ENCODE measurements at places on chromosomes 13 and 19.
A peak's percentile ranks its signal among the peaks of the same experiment; 100 is the strongest.

GRCh38 chr19:44512326-44513298, 12.3 kb upstream of the ZNF180 start:
- peak; percentile 53 for DNase-seq

DNA sequence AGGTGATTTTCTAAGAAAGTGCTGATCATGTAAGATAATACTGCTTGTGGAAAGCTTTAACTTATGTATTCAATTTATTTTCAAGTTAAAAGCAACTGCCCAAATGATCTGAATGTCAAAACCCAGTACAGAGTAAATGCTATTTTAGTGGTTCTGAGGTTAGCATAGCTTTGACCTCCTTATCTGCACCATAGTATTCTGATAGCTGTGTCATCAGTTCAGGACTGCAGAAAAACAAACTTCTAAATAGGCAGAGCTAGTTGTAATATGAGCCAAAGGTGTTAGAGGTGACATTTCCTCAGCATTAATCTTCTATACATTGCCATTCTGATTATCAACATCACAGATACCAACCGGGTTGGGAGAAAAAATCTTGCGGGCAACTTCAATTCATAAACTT, 758.7 kb downstream of the SLITRK5 start:
- DNase-seq = no peak

DNA sequence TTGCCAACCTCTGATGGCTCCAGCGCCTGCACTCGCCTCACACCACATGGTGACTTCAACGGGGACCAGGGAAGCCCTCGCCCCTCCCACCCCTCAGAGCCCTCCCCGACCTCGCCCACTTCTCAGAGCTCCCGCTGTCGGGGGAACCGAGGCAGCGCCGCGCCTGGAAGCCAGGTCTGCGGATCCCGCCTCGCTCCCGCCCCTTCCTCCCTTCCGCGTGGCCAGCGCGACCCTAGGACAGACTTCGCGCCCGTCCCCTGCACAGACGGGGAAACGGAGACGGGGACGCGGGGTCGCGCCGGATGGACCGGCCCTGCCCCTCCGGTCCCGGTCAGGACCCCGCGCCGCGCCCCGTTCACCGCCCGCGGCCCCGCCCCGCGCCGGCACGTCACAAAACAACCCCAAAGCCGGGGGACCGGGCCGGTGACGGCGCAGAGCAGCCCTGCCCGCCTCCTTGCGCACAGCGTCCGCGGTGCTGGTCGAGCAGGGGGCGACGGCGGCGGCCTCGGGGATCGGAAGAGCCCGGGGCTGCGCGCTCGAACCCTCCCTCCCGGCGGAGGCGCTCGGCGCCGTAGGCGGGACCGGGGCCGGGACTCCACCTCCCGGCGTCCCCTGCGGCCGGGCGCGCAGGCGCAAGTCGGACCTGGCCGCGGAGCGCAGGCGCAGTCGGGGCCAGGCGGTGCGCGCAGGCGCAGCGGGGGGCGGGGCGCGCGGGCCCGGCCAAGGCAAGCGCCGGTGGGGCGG, 379 bp upstream of the CDC34 start:
- DNase-seq = peak; percentile 93

DNA sequence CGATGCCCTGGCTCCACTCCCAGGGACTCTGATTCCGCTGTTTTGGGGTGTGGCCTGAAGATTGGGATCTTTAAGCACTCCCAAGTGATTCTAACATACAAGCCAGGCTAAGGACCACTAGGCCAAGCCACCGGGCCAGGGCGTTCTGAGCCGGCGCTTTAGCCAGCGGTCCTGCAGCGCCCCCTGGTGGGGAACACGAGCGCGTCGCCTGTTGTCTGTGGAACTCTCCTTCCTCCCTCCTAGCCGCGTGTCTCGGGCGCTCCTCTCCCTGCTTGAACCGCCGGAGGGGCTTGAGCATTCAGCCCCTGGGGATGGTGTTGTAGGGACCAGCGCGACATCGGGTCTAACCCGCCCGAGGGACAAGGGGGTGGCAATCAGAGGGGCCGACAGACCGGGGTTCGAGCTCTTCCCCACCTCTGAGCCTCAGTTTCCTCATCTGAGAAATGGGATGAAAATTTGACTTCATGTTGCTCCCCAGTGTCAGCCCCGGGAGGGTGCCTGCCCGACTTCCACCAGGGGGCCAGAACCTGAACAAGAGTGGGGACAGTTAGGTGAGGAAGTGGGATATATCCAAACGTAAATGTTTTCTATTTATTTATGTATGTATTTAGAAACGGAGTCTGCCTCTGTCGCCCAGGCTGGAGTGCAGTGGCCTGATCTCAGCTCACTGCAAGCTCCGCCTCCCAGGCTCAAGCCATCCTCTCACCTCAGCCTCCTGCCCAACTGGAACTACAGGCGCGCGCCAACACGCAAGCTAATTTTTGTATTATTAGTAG, 18.0 kb upstream of the PNMA8B start:
- peak; percentile 91 for DNase-seq

GRCh38 chr13:42594481-42595252, 20.7 kb downstream of the TNFSF11 start:
- peak; percentile 50 for DNase-seq

DNA sequence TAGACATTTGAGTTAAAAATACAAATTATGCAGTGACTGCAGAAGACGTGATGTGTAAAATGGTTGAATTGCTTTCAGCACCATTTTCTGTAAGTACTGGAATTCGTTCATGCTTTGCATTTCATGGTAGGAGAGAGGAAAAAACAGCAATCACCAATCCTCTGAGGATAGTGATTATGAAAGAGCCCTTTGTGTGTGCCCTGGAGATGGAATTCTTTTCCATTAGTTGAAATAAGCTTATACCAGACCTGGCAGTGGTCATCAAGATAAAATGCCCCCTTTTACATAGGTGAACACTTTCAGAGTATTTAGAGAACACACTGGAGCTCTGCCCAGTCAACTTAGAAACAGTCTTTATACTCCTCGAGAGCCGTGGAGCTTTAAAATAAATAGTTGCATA, 1.7 kb downstream of the CNMD start:
- no peak for DNase-seq

DNA sequence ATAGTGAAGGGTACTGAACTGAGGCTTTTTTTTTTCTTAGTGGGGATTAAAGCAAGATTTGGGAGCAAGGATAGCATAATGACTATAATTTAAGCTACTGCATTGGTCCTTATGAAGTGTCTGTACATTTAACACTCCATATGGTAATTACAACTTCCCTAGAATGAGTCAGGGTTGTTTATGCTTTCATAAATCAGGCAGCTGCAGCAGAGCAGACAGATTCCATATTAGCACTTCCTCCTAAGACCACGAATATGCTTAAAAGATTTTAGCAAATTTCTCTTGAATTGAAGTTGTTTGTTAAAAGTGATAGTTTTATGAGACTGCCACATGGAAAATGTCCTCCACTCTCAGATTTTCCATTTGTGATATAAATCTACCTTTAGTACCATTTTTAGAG, 401.1 kb upstream of the SPRY2 start:
- no peak for DNase-seq

DNA sequence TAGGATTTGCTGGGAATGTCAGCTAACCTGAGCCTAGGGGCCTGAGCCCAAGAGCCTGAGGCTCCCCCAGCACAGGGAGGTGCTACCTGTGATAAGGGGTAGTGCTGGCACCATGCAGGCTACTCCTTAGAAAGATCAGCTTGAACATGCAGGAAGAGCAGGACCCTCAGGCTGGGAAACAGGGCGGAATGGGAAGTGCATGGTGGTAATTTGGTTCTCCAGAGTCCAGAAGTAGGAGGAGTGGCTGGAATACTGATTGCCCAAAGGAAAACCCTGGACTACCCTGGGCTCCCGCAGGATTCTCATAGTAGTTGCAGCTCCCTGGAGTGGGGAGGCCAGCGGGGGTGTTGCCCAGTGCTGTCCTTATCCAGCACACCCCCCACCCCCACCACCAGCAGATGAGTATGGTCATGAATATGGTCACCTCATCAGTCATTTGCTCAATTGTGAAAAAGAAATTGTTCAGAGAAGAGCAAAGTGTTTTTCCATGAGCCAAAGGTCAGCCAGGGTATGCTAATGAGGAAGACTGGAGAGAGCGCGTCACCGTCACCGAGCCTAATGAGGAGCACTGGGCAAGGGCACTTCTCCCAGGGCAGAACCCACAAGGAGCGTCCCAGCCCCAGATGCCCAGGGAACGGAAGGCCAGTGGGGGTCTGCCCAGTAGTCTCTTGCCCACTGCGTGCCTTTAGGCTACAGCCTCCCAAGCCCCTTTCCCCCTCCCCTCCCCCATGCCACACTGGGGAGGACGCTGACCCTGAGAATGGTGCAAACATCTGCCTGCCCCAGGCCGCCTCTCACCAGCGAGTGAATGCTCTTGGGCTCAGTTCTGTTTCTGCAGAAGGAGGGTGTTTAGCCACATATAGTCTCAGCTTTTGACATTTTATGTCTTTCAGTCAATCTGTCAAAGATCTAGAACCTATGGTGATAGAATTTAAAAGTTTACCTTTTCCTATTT, 5.3 kb downstream of the SLC25A15 start:
- DNase-seq = peak; percentile 47

GRCh38 chr13:40969169-40969901, 49.8 kb downstream of the ELF1 start:
- DNase-seq = peak; percentile 27

DNA sequence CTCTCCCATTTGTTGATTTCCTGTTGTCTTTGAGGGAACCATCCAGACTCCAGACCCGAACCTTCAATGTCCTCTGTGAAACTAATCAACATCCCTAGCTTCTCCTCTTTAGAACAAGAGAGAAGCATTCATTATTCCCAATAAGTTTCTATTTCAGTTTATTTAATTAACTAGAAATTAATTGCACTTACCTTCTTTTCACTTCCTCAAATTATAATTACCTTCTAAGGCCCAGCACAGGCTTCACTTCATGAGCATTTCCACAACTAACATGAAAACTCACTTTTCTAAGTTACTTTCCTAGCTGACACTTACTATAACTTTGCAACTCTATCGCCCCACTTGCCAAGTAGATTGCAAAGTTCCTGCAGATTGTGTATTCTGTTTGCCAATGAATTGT, 71.6 kb upstream of the HTR2A start:
- no peak for DNase-seq

DNA sequence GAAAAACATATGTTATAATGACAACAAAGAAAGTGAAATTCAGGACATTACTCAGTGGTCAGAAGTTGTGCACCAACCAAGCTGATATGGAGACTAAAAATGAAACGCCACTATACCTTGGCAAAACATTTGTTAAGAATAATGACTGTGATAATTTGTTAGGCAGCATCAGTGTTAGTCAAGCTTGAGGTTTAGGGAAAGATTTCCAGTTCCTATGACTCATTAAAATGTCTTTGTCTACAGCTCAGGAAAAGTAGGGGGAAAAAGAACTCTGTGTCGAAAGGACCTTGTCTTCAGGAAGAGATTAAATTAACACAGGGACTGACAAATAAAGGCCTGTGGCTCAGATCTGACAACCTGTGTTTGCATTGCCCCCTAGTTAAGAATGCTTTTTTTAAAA, 764.1 kb upstream of the SLITRK6 start:
- no peak for DNase-seq

DNA sequence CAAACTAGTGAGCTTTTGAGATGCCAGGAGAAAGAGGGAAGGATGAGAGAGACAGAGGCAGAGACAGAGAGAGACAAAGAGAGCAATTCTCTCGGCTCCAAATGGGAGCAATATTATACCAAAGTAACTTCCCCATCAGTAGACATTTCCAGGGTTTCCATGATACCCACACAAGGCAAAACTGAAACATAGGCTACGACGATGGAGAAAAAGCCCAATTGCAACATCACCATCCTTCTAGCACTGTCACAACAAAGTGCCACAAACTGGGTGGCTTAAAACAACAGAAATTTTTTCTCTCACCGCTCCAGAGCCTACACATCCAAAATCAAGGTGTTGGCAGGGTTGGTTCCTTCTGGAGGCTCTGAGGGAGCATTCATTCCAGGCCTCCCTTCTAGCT, 81.4 kb downstream of the KCTD12 start:
- DNase-seq = no peak

DNA sequence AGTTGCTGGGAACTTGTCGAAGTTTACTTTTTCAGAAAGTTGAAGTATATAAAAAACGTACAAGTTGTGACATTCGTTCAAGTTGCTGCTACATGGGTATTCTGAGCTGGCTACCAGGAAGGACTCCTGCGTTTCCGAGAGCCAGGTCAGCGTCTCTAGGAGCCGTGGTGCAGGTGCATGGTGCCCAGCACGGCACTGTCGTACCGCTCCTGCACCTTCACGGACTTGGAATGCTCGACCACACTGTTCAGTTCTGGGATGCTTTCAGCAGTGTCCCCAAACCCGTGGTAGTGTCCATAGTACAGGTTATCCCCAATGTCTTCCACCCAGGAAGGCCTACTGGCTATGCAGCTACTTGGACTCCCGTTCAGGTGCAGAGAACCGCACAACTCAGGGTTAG, 35.4 kb downstream of the ANKRD10 start:
- no peak for DNase-seq

- no peak for DNase-seq
Measured at GRCh38 chr13:33349986-33350826, 64.7 kb upstream of the STARD13 start.

DNA sequence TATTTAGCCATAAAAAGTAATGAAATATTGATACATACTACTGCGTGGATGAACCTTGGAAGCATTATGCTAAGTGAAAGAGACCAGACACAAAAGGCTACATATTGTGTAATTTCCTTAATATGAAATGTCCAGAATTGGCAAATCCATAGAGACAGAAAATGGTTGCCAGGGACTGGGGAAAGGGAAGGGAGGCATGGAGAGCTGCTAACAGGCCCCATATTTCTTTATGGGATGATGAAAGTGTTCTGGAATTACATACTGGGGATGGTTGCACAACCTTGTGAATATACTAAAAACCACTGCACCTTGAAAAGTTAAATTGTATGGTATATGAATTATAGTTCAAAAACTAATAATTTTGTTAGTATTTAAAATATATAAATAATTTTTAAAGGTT, 3.6 kb downstream of the IFT88 start:
- DNase-seq = no peak

- peak; percentile 78 for DNase-seq
Measured at GRCh38 chr19:43594710-43595604, 977 bp downstream of the IRGQ start.

DNA sequence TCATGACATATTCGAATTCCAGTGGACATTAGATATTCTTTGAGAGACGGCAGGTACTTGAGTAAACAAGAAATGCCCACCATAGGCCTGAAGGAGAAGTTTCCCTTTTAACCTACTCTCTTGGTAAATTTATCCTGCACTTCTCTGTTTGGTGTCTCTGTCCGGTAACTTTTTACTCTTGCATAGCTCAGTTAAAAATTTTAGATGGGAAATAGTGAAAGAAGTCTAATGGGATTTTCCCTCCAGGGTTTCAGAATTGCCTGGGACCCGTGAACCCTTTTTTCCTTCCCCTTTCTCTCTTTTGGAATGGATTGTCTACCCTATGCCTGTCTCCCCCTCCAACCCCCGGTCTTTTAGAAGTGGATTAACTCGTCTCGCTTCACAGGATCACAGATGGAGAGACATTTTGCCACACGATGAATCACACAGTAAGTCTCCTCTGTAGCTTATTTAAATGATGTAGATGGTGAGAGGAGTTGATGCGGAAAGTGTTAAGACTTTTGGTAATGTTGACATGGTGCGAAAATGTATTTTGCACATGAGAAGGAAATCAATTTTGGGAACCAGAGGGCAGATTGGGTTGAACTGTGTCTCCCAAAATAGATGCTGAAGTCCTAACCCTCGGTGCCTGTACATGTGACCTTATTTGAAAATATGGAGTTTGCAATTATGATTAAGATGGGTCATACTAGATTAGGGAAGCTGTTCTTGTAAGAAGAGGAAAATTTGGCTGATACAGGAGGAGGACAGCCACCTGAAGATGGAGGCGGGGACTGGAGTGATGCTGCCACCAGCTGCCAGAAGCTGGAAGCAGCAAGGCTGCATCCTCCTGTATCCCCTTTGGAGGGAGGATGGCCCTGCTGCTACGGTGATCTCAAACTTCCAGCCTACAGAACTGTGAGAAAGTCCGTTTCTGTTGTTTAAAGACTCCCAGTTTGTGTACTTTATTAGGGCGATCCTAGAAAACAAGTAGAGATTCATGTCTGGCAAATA, 711 bp upstream of the MIPEP start:
- DNase-seq = no peak

Data from stimulated activated naive CD8-positive, alpha-beta T cell treated with anti-CD3 and anti-CD28 coated beads, Interleukin-15, Interleukin-2, amounts not matched to agents 100 U/mL and 50 U/mL, for 24 hours (primary cell).